ENCODE measurements at places on chromosomes 11 and 22. TPM values are rescaled to one million over a fixed set of nuclear protein-coding genes. Genes with fewer than 3 reads are reported as not detected.

MUC6 gene
- total RNA-seq: not detected

ACTN3 gene
- not detected for total RNA-seq

OMP gene
- total RNA-seq: not detected

OR51B2 gene
- total RNA-seq: not detected

WT1 gene
- total RNA-seq: 0.96 TPM

HBG2 gene
- not detected for total RNA-seq

BLID gene
- total RNA-seq: 8.0 TPM

CYTH4 gene
- not detected for total RNA-seq

Data from LHCN-M2 (cell line).